ENCODE measurements at places on chromosomes 5 and 9.

DNA sequence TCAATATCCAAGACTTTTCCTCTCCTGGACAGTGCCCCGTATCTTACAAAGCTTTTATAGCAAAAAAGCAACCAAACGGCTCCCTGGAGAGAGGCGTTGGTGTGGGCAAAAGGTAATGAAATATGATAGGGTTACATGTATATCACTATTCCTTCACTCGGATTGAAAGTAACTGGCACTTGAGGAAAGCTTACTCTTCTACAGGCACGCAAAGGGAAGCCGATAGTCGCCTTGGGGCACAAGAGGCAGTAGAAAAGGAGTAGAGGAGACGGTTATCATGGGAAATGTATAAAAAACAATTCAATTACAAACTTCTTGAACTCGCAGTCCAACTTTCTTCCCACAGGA lies 1.1 kb downstream of the DIAPH1 start:
- DNase-seq, result no peak

DNA sequence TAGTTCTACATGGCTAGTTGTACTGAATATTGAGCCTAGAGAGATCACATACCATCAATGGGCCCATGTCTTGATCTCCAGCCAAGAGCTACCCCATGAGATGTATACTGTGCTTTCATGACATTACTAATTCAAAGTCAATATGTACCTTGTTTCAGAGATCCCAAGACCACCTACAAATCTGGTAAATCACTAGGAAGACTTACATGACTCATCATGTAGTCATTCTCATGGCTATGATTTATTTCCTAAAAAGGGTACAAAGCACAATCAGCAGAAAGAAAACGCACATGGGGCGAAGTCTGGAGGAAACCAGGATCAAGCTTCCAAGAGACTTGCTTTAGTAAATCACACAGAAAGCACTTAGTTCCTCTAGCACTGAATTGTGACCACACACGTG lies 103.0 kb downstream of the PCSK5 start:
- DNase-seq, result no peak

GRCh38 chr5:38678076-38678475 lies 121.6 kb upstream of the LIFR start:
- DNase-seq, result no peak

DNA sequence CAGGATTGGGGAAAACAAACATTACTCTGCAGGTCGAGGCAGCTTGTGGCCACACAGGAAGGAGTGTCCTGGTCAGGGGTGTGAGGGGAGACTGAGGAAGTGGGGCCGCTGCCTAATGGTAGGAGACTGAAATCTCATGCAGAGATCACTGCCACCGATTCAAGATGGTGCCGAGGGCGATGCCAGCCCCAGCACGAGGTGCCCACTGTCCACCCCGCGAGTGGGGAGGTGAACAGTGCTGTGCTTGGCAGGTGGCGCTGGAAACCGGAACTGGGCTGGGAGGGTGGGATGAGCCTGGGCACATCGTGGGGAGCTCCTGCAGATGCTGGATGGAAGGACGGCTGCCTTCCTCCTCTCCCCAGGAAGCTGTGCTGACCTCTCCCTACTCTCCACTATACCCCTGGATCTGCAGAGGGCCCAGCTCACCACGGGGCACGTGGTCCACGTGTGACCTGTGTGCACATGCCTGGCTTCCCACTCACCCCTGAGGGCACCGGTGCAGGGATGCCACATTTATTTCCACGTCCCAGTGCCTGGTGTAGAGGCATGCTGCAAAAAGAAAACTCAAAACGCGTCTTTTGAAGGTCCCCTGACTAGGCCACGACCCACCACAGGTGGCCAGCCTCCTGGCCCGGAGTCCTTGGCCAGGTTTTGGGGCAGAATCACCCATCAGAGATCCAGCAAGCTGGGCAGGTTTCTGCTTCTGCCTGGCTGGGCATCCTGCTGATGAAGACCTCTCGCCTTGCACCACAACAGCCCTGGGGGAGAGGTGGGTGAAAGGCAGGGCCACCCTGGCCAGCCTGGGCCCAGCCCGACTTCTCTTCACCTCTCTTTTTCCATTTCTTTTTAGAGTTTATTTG lies 71.7 kb upstream of the FCN1 start:
- no peak for DNase-seq

- no peak for DNase-seq
Observed at GRCh38 chr9:2802494-2802921, 41.4 kb downstream of the PUM3 start.

DNA sequence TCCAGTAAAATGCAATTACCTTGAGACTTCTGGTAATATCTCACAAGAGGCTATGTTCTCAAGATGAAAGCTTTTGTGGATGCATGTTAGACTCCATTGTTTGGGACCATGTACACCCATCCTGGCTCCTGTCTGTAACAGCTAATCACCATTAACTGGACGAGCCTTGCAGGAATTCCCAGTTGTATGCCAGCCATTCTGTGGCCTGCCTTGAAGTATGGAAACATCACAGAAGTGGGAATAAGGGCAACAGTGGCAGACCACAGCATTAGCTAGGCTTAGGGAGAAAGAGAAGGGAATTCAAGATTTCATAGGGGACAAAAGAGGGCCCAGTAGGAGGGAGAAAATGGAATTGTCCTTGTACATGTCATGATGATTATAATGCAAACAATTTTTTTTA lies 79.0 kb downstream of the RORB start:
- no peak for DNase-seq

DNA sequence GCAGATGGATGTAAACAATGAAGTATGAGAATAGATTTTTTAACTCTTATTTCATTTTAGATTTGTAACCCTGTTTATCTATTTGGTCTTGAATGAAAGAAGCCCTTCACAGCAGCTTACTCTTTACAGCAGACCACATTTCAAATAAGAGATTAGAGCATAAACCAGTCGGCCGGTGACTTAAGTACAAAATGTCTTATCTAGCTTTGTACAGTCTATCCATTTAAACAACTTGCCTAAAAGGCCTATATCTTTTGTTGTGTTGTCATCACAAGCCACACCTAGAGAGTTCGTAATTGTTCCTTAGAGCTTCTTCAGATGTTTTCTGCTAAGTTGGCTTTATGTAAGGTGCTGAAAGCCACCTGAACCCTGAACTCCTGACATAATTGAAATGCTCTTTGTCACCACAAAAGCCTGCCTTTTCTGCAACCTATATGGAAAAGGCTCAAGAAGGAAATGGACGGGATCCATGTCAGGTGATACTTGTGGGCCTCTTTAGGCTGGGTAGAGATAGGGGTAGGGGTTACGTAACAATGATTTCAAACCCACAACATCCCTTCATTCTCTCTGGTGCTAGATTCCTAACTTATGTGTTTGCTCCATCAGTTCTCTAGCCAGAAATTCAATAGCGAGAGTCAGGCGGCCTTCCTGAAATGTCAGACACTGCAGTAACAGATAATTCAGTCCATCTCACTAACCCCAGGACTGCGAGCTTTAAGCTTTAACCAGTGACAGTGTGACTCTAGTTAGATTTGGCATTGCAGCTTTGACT lies 162.5 kb downstream of the CD180 start:
- DNase-seq, result no peak

GRCh38 chr9:70043689-70044489 lies at the start of gene MAMDC2:
Gene MAMDC2 (plus strand): TSS chr9:70043848. CDS start chr9:70044198, 350 bp downstream.
- DNase-seq, result no peak

All from activated CD4-positive, alpha-beta T cell treated with anti-CD3 and anti-CD28 coated beads for 4 hours (primary cell).